ENCODE measurements at places on chromosomes 12 and 14. TPM values are rescaled to one million over a fixed set of nuclear protein-coding genes. Genes with fewer than 3 reads are reported as not detected.

- DNase-seq = no peak
Observed at GRCh38 chr14:31965071-31965734, 111.9 kb upstream of the ARHGAP5 start.

RAPGEF3 gene
- 37.6 TPM for total RNA-seq

DNA sequence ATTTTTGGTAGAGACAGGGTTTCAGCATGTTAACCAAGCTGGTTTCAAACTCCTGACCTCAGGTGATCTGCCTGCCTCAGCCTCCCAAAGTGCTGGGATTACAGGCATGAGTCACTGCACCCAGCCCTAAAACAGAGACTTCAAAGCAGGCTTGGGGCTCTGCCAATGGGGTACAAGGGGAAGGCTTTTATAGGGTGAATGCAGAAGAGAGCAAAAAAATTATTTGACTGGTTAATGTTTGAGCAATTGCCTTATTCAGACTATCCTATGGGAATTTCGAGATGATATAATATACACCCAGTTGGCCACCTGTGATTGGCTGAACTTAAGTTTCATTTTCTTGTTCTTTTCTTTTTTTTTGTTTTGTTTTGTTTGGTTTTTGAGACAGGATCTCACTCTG lies 31.5 kb upstream of the ACTN1 start:
- no peak for DNase-seq

- no peak for DNase-seq
Observed at GRCh38 chr12:75900226-75900625, 131.3 kb downstream of the PHLDA1 start.
